ENCODE measurements at places on chromosomes 13 and 19.

DNA sequence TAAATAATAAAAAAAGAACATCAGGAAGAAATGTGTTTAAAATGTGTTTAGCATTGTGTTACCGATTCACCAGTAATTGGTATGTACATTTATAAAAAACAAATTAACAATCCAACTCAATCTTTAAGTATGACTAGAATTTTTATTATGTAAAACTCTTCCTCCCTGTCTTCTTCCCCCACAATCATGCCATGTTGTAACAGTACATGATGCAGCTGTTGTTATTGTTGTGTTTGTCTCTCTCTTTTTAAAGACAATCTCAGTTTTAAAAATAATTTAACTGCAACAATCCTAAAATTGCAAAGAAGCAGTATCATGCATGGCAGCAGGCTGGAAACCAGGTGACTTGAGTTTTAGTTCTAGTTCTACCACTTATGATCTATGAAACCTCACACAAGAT lies 180.2 kb downstream of the RGCC start:
- no peak for DNase-seq

GRCh38 chr19:41995959-41996797 lies 2.1 kb upstream of the ATP1A3 start:
- DNase-seq = no peak

DNA sequence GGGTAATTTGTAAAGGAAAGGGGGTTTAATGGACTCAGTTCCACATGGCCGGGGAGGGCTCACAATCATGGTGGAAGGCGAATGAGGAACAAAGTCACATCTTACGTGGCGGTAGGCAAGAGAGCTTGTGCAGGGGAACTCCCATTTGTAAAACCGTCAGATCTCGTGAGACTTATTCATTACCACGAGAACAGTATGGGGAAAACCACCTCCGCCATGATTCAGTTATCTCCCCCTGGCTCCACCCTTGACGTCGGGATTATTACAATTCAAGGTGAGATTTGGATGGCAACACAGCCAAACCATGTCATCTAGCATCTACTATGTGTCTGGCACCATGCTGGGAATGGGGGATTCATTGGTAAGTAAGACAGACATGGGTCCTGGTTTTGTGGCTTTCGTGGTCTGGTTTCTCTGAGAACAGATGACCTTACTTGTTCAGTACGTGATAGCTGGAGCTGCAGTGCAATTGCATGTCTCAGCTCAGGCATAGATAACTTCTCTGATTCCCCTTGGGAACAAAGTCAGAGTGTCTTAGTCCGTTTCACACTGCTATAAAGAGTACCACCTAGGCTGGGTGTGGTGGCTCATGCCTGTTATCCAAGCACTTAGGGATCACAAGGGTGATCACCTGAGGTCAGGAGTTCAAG lies 8.3 kb downstream of the ZNF554 start:
- no peak for DNase-seq

- DNase-seq = peak; percentile 44
These were observed 194.1 kb downstream of the TDRD3 start for GRCh38 chr13:60590800-60591747.

DNA sequence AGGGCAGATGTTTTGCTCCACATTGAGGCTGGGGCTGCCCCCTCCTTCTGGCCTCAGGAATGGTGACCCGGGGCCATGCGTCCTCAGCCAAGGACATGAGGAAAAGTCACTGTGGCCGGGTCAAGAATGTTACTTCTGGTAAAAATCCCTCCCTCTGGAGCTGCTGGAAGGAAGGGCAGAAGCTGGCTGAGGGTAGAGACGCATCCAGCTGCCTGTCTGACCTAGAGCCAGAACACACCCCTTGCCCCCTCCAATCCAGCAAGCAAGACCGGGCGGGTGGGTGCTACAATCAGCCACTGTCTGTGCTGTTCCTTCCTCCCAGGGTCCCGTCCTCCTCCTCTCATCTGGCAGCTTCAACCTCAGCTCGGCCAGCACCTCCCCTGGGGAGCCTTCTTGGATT lies 59.0 kb downstream of the PTPRS start:
- no peak for DNase-seq

DNA sequence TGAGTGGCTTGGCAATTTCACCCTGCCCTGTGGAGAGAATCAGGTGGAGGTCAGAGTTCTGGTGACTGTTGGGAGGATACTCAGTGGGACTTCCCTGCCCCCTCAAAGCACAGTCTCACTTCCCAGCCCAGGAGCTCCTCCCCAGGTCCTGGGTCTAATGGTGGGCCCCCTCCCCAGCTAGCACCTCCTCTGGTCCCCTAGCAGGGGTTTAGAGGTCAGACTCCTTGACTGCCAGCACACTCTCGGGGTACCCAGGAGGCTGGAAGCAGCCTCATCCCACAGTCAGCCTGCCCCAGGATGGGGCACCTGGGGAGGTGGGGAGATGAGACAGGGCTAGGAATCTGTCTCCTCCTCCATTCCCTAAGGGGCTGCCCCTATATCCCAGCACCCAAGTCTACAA lies 65.2 kb downstream of the COLGALT1 start:
- no peak for DNase-seq

GRCh38 chr13:31846961-31847752 lies 107.8 kb downstream of the RXFP2 start:
- DNase-seq = no peak

DNA sequence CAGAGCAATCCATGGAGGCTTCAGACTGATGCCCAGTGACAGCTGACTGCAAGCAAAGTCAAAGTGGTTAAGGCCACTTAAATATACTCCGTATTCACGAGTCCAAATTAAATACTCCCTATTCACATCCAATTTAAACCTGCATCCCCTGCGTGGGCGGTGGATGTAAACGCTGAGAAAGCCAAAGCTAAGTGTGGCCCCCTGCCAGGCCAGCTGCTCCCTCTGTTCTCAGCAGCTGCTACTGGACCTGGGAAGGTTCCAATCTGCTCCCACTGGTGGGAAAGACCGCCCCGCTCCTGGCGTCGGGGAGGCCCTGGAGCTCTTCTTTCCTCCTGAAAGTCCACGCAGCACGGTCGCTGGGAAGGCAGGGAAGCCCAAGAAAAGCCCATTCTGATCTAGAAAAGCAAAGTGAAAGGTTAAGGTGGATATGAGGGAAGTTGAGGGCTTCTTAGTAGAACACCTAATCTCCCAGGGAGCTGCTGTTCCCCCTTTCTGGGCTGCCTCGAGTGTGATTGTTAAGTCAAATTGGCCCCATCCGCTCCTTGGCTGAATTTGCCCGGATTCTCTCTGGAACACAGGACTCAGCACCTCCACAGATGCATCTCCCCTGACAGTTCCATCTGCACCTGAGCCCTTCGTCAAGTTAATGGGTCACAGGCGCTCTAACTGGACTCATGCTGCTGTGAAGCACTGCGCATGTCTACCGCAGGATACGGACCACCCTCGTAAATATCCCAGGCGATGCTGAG lies 205.5 kb downstream of the USP12 start:
- no peak for DNase-seq

GRCh38 chr13:95222733-95223018 lies 78.6 kb downstream of the ABCC4 start:
- no peak for DNase-seq

GRCh38 chr19:2254064-2254872 lies 1.9 kb downstream of the JSRP1 start:
- DNase-seq = no peak

- DNase-seq = no peak
These were observed 384.7 kb downstream of the PCDH9 start for GRCh38 chr13:66845393-66845792.

DNA sequence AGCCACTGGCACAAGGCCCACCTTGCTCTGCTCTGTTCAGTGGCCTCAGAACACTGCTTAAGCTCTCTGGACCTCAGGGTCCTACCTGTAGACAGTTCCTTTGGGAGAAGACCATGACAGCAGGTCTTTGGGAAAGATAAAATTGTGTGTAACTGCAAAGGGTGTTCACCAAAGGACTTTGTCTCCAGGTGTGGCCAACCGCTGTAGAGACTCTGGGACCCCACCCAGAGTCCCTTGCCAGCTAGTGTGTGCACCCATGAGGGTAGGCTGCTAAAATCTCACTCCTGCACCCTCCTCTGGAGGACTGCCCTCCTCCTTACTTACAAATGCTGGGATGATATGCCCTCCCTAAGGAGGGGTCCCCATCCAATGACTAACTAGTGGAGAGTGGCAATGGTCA lies 211.2 kb downstream of the TSHZ3 start:
- no peak for DNase-seq

- no peak for DNase-seq
These were observed 58.5 kb downstream of the CCDC70 start for GRCh38 chr13:51920267-51920666.

- no peak for DNase-seq
These were observed 19.7 kb downstream of the CLPTM1 start for GRCh38 chr19:44974857-44975256.

- DNase-seq = no peak
These were observed 159.2 kb downstream of the TNFSF13B start for GRCh38 chr13:108428691-108429090.

- no peak for DNase-seq
These were observed 362.8 kb downstream of the NALCN start for GRCh38 chr13:101053301-101054093.

DNA sequence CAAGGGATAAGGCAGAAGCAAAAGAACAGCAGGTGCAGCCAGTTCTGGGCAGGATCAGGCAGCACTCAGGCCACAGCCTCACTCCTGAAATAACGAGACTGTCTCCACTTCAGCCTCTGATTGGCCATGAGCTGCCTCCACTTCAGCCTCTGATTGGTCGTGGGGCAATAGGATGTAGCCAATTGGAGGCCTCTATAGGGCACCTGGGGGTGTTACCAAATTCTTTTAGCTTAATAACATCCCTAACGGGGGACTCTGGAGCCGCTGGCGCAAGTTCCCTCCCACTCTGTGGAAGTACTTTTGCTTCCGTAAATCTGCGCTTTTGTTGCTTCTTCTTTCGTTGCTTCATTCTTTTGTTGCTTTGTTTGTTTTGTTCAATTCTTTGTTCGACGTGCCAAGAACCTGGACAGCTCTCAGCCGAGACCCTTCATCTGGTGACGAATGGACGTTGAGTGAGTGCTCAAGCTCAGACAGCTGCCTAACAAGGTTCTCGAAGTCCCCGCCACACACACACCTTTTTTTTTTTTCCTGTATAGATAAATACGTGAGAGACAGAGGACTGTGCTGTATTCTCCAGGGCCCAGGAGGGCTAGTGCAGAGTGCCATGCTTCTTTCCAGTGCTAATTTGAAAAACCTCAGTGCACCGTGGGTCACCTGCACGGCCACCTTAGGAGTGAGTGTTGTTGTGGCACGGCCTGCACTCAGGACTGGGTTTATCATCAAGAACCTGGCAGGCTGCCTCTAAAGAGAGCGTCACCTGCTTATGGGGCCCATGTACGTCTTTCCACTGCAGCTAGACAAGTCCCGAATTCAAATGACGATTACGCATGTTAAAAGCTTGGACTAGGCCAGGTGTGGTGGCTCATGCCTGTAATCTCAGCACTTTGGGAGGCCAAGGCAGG lies 32.0 kb upstream of the TUBGCP3 start:
- no peak for DNase-seq

DNA sequence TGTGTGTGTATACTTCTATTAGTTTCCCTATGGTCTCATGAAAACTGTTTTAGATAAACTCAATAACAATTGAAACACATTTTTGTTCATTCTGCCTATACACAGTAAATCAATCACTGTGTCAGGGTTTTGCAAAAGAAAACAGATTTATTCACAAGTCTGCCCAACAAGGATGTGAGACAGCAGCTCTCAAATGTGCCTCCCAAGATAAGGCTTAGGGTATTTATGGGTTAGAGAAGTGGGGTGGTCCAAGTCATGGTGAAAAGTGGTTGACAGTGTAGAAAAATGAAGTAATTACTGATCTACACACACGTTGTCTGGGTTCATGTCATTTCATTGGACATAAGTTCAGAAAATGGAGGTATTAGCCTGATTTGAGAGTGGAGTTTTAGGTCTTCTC lies 844.6 kb downstream of the SLITRK6 start:
- DNase-seq = no peak

GRCh38 chr19:12821761-12822160 lies 12.6 kb downstream of the RTBDN start:
- DNase-seq = no peak
